NCI-H1417 treated with DMSO at 0.1 percent for 48 hours (cell line): ENCODE measurements at places on chromosomes 5 and 9.

DNA sequence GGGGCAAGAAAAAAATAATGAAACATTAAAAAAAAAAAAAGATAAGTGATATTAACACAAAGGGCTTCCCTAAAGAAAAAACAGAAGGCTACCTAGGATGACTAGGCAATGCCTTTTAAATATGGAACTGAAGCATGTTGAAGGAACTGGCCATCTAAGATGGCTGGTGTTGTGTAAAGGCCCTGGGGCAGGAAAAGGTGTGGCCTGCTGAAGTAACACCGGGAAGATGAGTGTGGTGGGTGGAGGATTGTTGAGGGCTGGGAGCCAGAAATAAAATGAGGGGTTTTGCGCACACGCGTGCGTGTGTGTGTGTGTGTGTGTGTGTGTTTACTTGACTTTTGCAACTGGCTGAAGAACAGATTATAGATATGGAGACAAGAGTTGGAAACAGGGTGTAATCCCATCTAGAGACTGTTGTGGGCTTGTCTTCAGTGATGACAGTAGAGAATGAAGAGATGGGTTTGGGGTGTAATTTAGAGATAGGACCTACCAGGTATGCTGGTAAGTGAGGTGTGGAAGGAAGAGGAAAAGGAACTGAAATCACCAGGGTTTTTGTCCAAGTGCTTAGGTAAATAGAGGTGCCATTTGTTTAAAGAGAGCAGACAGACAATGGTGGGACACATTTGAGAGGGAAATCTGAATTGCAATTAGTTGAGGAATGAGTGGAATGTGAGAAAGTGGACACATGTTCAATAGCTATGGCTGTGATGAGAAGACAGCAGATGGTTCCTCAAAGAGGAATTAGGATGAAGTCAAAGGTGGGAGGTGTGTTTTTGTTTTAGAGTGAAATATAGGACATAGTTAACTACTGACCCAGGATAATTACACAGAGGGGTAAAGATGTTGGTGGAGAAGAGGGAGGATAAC, 33.9 kb downstream of the RAD23B start:
- no peak for DNase-seq

- DNase-seq, result no peak
Observed at GRCh38 chr5:140883373-140883772, 1.4 kb downstream of the PCDHA13 start.

GRCh38 chr5:72121052-72121779, 13.9 kb downstream of the MAP1B start:
- DNase-seq, result peak; percentile 39

GRCh38 chr9:71884005-71884404, 27.0 kb downstream of the ABHD17B start:
- DNase-seq, result no peak

DNA sequence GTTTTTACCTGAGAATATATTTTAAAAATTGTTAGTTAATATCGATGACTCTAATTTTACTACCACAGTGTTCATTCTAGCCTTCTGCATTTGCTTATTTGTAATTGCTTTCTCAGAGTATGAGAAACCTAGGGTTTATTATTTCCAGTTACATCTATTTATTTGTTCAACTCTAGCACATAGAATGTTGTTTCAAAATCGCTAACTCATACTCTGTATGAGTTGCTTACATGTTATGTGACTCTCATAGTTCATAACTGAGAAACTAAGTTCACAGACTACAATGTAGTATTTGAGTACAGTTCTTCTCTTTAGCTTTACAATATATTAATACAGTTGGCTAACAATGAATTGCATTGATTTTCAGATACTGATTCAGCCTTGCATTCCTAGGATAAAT, 103.2 kb downstream of the MACROH2A1 start:
- DNase-seq, result no peak

GRCh38 chr9:69601698-69602097, 70.5 kb downstream of the APBA1 start:
- no peak for DNase-seq
